CD4-positive, alpha-beta memory T cell (primary cell): ENCODE measurements at places on chromosomes 7 and 10.
A peak's percentile ranks its signal among the peaks of the same experiment; 100 is the strongest.

DNA sequence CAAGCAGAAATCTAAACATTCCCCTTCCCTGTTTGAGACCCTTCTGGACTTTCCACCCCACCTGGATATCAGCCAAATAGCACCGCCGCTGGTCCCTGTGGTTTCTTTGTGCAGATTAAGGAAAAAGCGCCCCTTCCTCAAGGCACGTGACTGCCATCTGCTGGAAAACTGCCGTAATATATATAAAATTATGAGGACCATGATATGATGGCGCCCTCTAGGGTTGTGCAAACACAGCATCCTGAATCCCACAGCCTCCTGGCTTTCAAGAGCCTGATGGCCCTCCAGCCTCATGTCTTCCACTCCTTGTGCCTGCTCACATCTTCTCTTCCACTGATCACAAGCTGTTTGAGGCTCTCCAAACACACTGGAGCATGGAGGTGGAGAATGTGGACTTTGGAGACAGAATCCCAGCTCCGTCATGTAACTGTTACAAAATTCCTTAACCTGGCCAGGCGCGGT is 121.3 kb downstream of the MYL10 start:
- no peak for DNase-seq

DNA sequence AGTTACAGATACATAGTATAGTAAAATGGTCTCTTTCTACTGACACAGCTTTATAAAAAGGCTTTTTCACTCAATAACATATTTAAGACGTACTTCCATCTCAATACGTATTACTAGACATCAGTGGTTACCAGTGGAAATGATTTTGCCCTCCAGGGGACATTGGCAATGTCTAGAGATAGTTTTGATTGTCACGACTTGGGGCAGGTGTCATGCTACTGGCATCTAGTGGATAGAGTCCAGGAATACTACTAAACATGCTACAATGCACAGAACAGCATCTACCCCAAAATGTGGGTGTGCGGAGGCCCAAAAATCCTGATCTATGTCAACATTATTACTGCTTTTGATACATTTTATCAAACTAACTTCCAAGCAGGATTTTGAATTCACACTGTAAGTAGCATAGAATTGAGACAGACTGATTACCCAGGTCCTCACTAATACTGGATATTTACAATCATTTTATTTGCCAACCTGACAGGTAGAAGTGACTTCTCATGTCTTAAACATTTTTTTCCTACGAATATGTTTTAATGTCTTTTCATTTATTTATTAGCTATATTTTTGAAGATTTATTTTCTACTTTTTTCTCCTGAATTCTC is 53.8 kb downstream of the HGF start:
- no peak for DNase-seq

DNA sequence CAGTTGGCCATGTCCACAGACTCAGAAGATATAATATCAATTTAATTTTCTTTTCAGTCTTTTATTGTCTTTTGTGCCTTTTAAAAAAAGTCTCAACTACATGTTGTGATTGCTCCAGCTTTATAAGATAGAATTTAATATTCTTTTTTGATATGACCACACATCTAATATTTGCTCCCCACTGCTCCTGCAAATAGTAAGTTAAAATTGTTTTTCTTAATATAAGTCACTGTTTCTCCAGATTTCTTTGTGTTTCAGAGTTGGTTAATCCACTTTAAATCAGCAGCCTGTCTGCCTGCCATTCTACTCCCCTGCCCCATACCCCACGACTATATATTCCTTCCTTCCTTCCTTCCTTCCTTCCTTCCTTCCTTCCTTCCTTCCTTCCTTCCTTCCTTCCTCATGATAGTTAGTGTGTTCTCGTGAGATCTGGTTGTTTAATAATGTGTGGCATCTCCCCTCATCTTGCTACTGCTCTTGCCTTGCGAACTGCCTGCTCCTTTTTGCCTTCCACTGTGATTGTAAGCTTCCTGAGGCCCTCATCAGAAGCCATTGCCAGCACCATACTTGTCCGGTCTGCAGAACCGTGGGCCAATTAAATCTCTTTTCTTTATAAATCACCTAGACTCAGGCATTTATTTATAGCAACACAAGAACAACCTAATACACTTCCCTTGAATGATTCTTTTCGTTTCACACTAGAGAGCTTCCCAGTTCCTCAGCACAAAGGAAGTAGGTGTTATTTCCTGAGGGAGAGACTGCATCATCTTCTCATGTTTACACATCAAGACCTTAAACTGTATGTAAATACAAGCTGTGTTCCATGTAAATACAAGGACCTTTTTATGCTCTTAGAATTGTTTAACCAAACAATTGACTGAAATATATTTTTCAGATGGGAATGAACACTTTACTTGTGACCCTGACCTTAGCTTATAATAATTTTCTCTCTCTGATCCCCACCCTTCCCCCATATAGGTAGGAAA is 24.5 kb downstream of the TAS2R16 start:
- DNase-seq, result no peak

DNA sequence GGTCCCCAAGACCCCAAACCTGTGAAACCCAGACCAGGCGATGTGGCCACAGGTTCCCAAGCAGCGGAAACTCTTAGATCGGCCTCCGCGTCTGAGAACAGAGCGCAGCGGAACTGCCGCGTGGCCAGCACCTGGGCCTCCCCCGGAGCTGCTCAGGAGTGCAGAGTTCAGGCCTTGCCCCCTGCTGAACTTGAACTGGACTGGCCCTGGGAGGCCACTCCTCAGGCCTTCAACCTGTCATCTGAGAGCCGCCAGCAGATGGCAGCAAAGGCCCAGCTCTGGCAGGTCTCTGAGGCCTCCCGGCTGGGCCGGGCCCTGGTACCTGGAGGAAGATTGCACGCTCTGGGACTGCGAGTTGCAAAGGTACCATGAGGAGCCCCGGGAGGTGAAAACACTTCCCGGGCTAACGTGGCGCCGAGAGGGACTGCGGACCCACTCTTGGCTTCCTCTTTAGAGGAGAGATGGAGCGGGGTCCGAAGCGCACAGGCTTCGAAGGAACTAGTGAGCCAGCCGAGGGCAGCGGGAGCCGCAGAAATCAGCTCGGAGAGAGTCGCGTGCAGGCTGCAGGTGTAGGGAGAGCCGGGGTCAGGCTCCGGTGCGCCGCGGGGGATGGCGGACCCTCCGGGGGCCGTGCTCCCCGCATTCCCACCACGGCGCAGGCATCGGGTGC is 89.2 kb downstream of the PAXIP1 start:
- DNase-seq, result peak; percentile 83

DNA sequence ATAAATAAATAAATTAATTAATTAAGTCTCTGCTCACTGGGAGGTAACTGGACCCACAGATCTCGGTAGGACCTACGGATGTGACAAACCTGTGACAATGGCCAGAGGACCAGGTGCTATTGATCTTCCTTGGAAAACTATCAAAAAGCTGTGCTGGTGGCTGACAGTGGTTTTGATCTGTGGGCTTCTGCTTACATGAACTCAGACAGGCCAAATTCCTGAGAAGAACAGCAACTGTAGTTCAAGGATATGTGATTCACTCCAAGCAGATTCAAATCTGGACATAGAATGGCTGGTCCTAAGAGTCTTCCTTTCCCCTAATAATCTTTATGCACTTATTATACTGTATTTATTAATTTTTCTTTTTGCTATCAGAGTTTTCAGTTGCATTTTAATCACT is 80.0 kb downstream of the ATXN7L1 start:
- DNase-seq, result no peak

- DNase-seq, result no peak
These were observed 56.7 kb downstream of the CFAP46 start for GRCh38 chr10:132885451-132886210.

DNA sequence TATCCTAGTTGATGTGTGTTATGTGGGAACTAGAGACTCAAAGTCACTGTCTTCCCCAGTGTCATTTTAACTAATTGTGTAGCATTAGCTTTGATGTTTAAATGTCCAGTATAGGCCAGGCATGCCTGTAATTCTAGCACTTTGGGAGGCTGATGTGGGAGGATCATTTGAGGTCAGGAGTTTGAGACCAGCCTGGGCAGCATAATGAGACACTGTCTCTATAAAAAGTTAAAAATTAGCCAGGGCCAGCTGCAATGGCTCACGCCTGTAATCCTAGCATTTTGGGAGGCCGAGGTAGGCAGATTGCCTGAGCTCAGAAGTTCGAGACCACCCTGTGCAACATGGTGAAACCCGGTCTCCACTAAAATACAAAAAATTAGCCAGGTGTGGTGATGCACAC is 24.4 kb downstream of the DDX50 start:
- DNase-seq, result no peak

GRCh38 chr7:50728184-50728583 is 54.5 kb downstream of the GRB10 start:
- no peak for DNase-seq

DNA sequence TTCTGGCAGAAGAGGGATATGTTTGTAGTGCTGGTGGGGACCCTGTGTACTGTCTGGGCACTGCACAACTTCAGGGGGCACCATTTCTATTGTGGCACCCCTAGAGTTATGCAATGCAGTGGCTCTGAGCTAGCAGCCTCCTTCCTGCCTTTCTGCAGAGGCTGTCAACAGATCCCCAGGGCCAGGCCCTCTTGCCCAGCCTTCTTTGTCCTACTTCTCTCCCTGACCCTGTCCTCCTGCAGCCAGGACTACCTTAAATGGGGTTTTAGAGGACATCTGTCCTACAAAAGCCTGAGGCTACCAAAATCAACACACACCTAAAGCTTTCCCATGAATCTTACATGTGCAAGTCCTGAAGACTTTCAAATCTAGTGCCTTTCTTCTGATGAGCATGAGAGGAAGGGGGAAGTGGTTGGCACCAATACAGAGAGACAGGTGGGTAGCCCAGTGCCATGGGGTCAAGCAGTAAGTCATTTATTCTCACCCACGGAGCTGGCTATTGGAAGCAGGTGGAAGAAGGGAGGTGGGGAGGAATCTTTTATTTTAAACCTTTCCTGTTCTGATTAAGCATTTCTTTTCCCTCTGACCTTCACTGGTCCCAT is 2.4 kb downstream of the SPOCK2 start:
- DNase-seq, result no peak

GRCh38 chr7:17651341-17651740 is 289.0 kb downstream of the SNX13 start:
- DNase-seq, result no peak

DNA sequence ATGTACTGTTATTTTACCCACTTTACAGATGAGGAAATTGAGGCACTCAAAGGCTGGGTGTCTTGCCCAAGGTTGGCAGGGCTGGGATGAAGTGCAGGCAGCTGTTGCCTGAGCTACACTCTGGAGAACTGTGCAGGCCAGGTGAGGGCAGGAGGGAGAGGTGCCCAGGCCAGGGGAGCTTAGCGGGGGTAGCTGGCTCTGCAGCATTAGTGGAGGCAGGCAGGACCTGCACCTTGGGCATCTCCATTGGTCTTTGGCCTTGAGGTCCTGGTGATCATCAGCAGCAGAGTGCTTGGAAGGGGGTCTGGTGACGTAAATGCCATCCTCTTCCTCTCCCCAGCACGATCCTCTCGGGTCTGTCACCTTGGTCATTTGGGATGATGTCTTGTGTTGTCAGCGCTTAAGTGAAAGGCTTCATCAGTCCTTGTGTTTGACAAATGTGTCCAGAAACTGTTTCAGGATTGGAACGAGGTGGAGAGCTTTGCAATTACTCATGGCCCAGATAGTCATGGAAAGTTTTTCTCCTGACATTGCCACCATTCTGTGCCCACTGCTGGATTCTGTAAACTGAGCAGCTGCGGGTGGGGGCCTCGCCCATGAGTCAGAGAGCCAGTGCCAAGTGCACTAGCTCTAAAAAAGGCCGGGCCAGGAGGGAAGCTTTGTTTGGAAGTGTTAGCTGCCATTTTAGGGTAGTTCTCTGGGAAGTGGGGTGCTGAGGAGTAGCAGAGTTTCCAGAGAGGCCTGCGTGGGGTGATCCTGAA is 47.6 kb downstream of the TSPAN15 start:
- no peak for DNase-seq

GRCh38 chr10:52756966-52757365 is 15.6 kb downstream of the MBL2 start:
- DNase-seq, result no peak

GRCh38 chr10:79413196-79413595 is 32.2 kb downstream of the ZCCHC24 start:
- DNase-seq, result no peak
